ENCODE measurements at places on chromosomes 3 and 15. TPM values are rescaled to one million over a fixed set of nuclear protein-coding genes. Genes with fewer than 3 reads are reported as not detected.

DNA sequence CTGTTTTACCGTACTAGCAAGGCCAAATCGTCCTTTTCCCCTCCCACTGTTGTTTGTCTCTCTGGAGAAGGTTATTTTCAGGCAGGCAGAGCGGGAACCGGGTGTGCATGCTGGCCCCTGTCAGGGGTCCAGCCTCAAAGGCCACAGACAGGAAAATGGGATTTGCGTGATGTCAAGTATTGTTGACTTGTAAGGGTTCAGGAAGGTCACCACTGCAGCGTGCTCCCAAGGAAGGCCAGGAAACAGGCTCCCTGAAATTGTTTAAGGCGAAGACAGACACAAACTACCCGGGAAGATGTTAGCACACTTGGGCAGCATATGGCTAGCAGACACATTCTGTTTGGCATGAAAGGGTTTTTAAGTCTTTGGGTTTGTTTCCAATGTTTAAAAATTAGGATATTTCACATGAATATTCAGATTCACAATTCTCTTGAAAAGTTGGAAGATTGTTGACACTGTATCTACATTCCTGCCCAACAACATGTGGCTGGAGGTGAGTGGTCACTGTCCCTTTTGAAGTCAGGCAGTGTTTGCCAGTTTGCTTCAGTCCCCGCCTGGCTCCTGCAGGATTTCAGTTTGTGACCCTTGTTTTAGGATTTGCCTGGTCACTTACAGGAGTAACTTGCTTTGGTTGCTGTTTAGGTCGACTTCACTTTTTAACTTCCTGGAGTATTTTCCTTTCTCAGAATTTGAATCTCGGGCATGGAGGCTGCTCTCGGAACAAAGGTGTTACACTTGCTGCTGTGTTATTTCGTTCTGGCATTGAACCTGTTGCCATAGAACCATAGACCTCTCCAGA lies 90.4 kb downstream of the BDH1 start:
- no peak for DNase-seq

DNA sequence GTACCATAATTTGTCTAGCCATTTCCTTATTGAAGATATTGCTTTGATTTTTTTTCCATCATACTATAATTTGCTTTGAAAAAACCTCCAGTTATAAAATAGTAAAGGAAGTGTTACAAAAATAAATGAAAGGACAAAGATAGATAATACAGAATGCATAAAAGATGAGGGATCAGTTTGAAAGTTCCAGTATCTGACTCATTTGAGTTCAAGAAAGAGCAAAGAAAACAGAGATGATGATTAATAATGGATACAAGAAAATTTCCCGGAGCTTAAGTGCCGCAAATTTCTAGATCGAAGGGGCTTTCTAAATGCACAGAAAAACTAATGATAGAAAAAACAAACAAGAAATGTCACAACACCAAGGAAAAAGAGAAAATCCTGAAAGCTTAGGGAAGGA lies 4.3 kb downstream of the WDR48 start:
- DNase-seq, result no peak

DNA sequence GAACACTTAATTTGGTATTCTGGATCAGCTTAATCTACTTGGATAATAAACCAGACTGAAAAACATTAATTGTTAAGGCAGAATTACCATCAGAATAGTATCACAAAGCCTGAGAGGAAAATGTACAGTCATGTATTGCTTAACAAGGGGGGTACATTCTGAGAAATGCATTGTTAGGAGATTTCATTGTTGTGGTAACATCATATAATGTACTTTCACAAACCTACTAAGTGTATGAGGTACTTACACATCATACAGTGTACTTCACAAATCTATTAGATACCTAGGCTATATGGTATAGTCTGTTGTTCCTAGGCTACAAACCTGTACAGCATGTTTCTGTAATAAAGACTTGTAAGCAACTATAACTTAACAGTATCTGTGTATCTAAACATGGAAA lies 68.2 kb downstream of the NBEAL2 start:
- no peak for DNase-seq

GRCh38 chr3:67462187-67462586 lies 192.2 kb downstream of the SUCLG2 start:
- no peak for DNase-seq

RBP2 gene
- polyA plus RNA-seq, result not detected

Measured in K562 (cell line).